ENCODE measurements at places on chromosomes 6 and 20. TPM values are rescaled to one million over a fixed set of nuclear protein-coding genes. Genes with fewer than 3 reads are reported as not detected.
A peak's percentile ranks its signal among the peaks of the same experiment; 100 is the strongest.

- peak; percentile 27 for DNase-seq
Measured at GRCh38 chr6:165717732-165718465, 54.9 kb upstream of the PDE10A start.

DNA sequence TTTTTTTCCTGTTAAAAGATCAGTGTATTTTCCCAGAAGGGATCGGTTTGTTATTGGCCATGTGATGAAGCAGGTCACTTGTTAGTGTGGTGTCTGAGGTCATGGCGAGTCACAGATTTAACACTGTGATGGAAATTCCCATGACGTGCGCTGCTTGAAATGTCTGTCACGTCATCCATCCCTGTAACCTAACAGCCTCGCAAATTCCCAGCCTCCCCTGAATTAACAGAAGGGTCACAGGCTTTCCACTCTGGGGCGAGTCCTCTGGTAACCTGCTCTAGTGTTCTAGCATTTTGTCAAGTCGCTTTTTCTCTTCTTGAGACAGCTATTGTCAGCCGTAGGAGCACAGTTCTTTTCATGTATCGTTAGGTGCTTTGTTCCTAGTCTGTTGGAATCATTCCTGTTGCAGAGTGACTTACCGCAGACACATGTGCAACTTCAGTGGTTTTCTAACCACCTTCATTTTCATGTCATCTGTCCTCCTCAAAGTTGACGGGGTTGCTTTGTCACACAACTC is 137.2 kb downstream of the MAP3K4 start:
- DNase-seq: peak; percentile 27

DNA sequence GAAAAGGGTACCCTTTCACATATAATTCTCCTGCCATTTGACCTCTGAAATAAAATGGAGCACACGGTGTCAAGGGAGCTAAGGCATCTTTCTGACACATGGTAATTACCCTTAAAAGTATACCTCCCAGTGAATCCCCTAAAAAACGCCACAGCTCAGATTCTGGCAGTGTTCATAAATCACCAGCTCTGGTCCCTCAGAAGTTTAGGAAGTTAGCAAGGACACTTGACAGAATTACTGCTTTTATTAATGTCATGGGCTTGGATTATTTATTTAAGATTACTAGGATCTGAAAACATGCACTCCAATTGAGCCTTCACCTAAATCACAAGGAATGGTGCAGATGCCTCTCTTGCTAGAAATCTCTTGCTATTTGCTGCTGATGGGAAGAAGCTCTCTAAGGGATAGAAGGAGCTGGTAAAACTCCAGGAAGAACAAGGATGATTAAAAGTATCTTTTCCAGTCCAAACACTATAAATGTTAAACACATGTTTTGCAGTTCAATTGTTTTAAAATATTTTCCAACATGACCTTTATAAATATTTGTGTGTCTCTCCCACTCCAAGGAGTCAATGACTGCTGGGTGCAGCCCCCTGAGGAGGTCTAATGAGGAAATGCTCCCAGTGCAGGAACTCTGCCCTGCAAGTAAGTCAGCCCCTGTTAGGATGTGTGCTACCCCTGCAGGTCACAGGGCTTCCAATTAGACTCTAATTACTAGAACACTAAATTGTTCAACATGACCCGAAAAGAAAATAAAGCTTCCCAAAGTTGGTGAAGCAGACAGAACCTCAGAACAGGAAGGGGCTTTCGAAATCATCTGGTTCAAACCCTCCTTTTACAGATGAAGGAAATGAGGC is 230.3 kb downstream of the TFAP2A start:
- no peak for DNase-seq

- no peak for DNase-seq
Measured at GRCh38 chr6:162713974-162714780, 13.4 kb downstream of the PRKN start.

DNA sequence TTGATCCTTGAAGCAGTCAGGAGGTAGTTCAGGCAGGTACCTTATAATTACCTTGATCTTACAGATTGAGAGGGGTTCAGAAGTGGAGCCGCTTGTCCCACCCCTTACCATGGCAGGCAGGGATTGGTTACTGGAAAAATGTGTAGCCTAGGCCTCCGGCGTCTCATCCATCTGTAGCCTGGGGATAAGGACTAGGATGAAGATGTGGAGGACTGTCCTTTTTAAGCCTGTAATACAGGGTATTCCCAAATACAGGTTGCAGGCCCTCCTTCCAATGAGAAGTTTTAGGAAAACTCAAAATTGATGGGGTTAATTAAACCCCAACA is 2.8 kb downstream of the HMGA1 start:
- no peak for DNase-seq

- peak; percentile 88 for DNase-seq
Measured at GRCh38 chr6:16639684-16640480, 121.4 kb downstream of the ATXN1 start.

MROH8 gene
- 6.6 TPM for total RNA-seq

MAK gene
- total RNA-seq: not detected

DNA sequence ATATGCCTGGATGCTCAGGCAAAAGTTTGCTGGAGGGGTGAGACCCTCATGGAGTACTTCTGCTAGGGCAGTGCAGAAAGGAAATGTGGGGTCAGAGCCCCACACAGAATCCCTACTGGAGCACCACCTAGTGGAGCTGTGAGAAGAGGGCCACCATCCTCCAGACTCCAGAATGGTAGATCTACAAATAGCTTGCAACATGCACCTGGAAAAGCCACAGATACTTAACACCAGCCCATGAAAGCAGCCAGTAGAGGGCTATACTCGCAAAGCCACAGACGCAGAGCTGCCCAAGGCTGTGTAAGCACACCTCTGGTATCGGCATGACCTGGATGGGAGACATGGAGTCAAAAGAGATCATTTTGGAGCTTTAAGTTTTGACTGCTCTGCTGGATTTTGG is 60.7 kb upstream of the GJE1 start:
- peak; percentile 6 for DNase-seq

- peak; percentile 22 for DNase-seq
Measured at GRCh38 chr6:151911401-151911800, 103.9 kb downstream of the ESR1 start.

GRCh38 chr6:127900935-127901334 is at the start of gene THEMIS:
TSS of gene THEMIS (minus strand) at chr6:127901058. CDS start at chr6:127900932, 126 bp downstream.
- DNase-seq: no peak

- peak; percentile 44 for DNase-seq
Measured at GRCh38 chr6:170178561-170179477, 112.1 kb downstream of the DLL1 start.

GRCh38 chr20:49381558-49382493 is 100.6 kb downstream of the KCNB1 start:
- peak; percentile 51 for DNase-seq

- no peak for DNase-seq
Measured at GRCh38 chr6:137775227-137775626, 91.8 kb upstream of the TNFAIP3 start.

GRCh38 chr6:163835439-163836171 is 421.1 kb downstream of the QKI start:
- no peak for DNase-seq

KIF6 gene
- total RNA-seq: not detected

DNA sequence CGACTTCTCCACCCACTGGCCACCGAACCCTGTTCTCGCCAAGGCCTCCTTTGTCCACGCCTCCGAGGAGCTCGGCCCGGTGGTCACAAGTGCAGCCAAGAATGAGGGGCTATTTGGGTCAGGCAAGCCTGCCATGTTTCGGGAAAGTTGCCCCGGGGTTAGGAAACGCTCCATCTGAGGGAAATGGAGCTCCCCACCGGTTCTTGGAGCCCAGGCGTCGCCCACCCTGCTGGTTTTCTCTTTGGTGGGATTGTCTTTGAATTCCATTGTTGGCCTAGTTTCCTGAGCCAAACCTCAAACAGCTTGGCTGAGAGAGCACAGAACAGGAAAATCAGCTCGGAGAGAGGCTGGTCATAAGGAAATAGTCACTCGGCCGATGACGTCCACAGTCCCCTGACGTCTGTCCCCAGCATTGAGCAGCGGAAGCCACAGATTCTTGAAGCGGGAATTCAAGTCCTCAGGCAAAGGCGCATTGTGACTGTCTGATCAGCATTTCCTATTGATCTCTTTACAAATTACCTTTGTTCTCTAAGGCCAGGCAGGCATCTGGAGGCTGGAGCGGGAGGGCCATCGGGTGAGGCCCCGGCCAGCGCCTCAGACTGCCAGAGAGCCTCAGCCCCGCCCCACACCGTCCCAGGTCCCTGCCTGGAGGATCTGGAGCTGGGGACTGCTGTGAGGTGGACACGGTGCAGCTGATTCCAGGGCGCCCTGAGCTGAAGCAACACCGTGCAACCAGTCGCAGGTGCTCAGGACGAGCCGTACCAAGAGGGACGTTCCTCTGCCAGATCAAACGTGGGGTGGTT is 138.6 kb downstream of the DLL1 start:
- no peak for DNase-seq

ZNF165 gene
- 0.78 TPM for total RNA-seq

OXT gene
- total RNA-seq: not detected
